ENCODE measurements at places on chromosomes 5 and 9. TPM values are rescaled to one million over a fixed set of nuclear protein-coding genes. Genes with fewer than 3 reads are reported as not detected.

Gene PMPCA
- 35.0 TPM for total RNA-seq

Gene SLC27A6
- total RNA-seq, result 5.6 TPM

Gene PCDHGA10
- total RNA-seq, result 12.4 TPM

Gene OXCT1
- 50.9 TPM for total RNA-seq

Gene PHYHD1
- 29.9 TPM for total RNA-seq

Gene GRIN1
- total RNA-seq, result 99.0 TPM

Gene UBAC1
- total RNA-seq, result 57.6 TPM

Gene RAI14
- total RNA-seq, result 48.8 TPM

Gene NAIF1
- total RNA-seq, result 7.2 TPM

Gene AFAP1L1
- 11.2 TPM for total RNA-seq

Gene CTNND2
- 36.5 TPM for total RNA-seq
